Right ventricle myocardium superior (tissue), 1 donor: ENCODE measurements at places on chromosomes 11 and 22.

- no peak for DNase-seq
Measured at GRCh38 chr11:33691066-33691864, 9.4 kb downstream of the C11orf91 start.

GRCh38 chr11:44858796-44859527 is 91.7 kb downstream of the TP53I11 start:
- DNase-seq = no peak

GRCh38 chr11:70364745-70365543 is 33.4 kb upstream of the CTTN start:
- DNase-seq = no peak

- no peak for DNase-seq
Measured at GRCh38 chr11:83642500-83642899, 356.3 kb upstream of the CCDC90B start.

GRCh38 chr11:25197515-25197914 is 700.7 kb downstream of the LUZP2 start:
- no peak for DNase-seq

- no peak for DNase-seq
Measured at GRCh38 chr11:130582981-130583380, 134.5 kb downstream of the ADAMTS15 start.

DNA sequence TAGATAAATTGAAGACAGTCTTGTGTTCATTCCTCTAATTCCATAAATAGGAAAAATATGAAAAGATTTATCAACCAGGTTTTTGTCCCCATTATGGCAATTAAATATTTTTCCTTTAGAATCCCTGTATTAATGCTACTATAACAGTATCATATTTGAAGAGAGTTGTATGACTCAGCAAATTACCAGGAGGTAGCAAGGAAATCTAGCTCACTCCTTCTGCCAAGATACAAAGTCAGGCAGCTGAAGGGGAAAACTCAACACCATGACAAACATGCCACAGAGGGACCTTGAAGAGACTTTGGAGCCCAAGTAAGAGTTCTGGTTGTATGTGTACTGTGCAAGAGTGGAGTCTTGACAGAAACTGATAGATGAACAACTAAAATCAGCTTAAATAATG is 143.3 kb downstream of the GUCY1A2 start:
- DNase-seq = no peak

DNA sequence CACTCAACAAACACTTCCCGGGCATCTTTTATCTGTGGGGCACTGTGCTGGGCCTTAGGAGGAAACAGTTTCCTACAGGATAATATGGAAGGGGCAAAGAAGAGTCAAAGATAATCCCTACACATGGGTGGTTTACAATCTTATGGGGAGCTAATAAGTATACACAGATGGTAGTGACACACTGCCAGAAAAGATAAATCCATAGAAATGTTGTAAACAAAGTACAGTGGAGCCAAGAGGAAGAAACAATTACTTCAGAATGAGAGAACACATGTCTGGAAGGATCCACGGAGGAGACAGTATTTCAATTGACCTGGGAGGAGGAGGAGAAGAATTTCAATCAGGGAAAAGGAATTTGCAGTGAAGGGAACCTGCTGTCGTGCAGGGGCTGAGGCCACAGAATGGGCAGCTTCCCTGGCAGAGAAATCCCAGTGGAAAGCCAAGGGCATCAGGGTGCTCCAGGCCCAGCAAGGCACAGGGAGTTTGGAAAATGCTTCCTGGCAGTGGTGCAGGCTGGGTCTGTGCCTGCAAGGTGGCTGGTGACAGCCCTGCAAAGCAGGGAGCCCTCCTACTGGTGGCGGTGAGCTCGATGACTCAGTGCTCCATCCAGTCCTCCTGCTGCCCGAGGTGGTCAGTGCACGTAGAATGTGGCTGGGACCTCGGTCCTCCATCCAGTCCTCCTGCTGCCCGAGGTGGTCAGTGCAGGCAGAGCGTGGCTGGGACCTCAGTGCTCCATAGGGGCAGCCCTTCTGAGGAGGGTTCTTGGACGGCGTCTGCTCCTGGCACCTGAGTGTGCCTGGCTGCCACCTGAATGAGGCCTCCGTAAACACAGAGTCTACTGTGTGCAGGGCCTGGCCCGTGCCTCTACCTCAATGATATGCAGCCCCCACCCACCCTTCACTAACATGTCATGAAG is 444.3 kb upstream of the B3GAT1 start:
- no peak for DNase-seq

DNA sequence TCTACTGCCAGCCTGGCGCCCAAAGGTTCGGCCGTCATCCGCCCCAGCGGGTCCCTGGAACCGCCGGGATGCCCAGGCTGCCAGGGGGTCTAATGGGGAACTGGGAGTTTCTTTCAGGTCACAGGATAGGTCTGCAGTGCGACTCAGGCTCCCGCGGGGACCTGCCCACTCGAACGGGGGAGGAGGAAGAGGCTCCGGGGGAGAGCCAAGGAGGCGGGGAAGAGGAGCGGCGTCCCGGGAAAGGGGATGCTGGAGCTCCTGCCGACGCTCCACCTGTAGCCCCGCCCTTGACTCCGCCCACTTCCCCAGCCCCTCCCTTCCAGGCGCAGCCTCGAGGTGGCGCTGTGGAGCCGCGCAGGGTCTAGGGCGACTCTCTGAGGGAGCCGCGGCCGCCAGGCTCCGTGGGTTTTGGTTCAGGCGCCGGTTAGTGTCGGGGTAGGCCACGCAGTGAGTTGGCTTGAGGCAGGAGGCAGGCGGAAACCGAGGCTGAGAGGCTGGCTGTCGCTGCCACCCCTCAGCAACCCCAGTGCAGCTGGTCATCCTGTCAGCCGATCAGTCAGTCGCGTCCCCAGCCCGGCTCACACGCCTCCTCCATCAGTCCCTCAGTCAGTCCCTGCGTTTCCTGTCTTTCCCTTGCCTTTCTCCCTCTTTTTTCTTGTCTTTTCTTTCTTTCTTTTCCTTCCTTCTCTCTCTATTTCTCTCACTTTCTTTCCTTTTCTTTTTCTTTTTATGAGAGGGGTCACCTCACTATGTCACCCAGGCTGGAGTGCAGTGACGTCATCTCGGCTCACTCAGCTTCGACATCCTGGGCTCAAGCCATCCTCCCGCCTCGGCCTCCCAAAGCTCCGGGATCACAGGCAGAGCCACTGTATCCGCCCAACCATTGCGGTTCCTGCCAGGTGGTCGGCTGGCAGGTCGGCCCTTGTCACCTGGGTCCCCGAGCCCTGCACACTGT is 26.4 kb downstream of the YWHAH start:
- peak; percentile 89 for DNase-seq
